C1 segment of cervical spinal cord (tissue), 14 donors: ENCODE measurements at places on chromosomes 3 and 15.

GRCh38 chr3:150626148-150626930 lies 23.2 kb downstream of the SELENOT start:
- DNase-seq = no peak

DNA sequence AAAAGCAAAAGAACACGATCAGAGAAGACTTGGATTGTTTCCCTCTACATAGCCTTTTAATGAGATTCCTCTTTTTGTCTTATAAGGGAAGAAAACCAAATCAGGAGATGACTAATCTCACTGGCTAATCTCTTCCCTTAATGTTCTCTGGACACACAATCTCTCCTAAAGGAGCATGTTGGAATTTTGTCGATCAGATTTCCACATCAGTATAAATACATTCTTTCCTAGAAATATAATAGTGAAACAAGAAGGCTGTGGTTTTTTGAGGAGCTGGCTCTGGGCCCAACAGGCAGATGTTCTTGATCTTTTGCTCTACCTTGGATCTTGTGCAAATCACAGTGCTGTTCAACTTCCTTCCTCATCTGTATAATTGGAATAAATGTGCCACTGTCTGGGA lies 94.0 kb downstream of the GTPBP8 start:
- no peak for DNase-seq

DNA sequence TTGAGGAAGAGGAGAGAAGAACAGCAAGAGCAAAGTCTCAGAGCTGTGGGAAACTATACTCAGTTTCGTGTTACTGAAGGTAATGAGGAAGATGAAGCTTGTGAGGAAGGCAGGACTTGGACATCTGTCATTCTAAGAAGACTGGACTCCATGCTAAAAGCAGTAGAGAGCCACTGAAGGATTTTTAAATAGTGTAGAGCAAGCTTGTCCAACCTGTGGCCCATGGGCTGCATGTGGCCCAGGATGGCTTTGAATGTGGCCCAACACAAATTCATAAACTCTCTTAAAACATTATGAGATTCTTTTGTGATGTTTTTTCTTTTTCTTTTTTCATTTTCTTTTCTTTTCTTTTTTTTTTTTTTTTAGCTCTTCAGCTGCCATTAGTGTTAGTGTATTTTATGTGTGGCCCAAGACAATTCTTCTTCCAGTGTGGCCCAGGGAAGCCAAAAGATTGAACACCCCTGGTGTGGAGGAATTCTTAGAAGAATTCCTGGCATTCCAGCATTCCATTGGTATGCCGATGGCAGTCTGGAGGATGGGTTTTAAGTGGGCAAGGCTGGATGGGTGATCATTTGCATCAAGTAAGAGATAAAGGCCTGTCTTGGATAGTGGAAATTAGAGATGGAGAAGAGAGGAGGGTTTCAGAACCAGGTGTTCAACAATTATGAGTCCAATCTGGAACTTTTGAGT lies 6.9 kb upstream of the NFKBIZ start:
- DNase-seq = no peak

GRCh38 chr15:92391640-92392039 lies 2.0 kb upstream of the ST8SIA2 start:
- no peak for DNase-seq

DNA sequence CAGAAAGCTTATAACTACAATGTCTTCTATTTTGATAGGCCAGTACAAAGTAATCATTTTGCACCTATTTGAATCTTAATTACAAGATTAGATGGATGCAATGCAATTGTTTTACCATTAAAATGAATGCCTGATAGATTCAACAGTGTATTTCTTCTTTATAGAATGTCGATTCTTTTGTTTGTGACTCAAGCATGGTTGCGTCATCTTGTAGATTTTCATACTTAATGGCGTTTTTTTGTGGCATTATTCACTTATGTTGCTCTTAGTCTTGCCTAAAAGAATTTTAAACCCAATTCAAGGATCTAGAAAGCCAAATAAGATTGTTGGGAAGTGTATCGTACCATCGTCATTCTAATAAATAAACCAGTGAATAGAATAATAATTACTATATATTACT lies 21.4 kb downstream of the ZBTB38 start:
- no peak for DNase-seq

GRCh38 chr3:105118905-105119304 lies 247.8 kb upstream of the ALCAM start:
- DNase-seq = no peak

DNA sequence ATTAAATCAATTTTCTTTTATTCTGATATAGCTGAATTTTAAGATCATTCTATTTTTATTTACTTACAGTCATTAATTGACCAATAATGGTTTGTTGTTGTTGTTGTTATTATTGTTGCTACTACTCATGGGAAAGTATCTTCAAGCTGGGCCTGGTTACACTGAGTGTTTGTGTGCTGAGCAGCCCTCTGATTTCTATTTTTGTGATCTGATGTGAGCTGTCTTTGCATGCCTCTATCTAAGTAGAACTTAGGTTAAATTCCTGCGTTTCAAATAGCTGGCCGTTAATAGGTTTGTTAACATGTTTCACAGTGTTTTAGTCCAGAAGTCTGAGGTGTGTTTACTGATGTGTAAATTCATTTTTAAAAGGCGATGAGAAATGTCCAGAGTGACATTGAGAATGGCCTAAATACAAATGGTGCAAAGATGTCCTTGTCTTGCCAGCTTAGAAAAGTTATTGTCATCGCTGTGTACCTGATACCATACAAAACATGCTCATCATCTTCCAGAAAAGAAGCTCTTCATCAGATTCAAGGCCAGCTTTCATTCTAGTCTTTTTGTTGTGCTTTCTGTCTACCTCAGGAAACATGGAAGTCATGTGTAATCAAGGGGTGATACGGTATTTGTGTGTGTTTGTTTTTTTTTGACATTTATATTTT lies 15.8 kb downstream of the ARIH2 start:
- no peak for DNase-seq

- peak; percentile 55 for DNase-seq
These were observed 136.0 kb upstream of the CCDC54 start for GRCh38 chr3:107241217-107241616.

GRCh38 chr3:177055605-177056571 lies 141.4 kb downstream of the TBL1XR1 start:
- no peak for DNase-seq

DNA sequence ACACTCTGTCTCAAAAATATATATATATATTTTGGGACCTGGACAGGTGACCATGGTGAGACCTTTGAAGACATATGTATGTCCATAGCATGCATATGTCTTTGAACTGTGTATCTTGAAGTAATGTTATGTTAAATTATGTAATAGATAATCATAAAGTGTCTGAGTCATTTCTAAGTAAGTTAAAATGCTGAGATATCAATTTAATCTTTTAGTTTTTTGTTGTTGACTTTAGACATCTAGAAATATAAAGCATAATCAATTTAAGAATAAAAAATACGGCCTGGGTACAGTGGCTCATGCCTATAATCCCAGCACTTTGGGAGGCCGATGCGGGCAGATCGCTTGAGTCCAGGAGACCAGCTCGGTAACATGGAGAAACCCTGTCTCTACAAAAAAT lies 12.7 kb upstream of the SETD2 start:
- DNase-seq = no peak

- DNase-seq = no peak
These were observed 22.7 kb upstream of the ZBTB20 start for GRCh38 chr3:115169808-115170207.

GRCh38 chr15:43516185-43516584 lies 1.2 kb upstream of the MAP1A start:
- peak; percentile 23 for DNase-seq

DNA sequence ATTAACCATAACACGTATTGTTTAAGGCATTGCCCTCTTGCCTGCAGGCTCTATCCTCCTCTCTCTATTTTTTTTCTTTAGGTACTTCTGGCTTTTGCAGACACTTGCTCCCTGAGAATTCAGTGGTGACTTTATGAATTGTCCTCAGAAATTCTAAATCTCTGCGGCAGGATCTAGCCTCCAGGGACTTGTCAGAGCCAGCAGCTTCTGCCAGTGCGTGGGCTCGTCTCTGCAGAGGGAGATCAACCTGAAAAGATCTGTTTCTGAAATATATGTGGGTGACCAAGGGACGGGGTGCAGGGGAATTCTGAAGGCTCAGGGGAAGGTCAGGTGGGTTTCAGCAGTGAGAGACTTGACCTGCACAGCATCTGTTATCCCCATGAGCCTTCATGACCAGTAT lies 326.1 kb upstream of the LRRFIP2 start:
- DNase-seq = no peak

- no peak for DNase-seq
These were observed 232.4 kb downstream of the NFKBIZ start for GRCh38 chr3:102081572-102082289.

- DNase-seq = no peak
These were observed 15.7 kb downstream of the C3orf52 start for GRCh38 chr3:112101916-112102315.

DNA sequence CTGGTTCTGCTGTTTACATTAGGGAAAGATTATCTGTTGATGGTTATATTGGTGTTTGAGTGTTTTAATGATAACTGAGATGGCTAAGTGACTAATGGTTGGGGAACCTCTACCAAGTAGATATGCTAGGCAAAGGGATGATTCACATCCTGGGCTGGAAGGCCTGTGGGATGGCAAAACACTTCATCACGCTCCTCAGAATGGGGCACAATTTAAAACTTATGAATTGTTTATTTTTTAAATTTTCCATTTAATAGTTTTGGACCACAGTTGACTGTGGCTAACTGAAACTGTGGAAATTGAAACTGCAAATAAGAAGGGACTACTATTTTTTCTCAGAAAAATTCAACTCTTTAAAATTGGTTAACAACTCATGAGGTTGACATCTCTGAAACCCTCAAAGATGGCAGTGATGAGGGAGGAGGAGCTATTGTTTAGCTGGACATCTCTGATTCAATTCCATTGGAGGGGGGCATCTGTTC lies 100.5 kb upstream of the ZBED2 start:
- DNase-seq = no peak

DNA sequence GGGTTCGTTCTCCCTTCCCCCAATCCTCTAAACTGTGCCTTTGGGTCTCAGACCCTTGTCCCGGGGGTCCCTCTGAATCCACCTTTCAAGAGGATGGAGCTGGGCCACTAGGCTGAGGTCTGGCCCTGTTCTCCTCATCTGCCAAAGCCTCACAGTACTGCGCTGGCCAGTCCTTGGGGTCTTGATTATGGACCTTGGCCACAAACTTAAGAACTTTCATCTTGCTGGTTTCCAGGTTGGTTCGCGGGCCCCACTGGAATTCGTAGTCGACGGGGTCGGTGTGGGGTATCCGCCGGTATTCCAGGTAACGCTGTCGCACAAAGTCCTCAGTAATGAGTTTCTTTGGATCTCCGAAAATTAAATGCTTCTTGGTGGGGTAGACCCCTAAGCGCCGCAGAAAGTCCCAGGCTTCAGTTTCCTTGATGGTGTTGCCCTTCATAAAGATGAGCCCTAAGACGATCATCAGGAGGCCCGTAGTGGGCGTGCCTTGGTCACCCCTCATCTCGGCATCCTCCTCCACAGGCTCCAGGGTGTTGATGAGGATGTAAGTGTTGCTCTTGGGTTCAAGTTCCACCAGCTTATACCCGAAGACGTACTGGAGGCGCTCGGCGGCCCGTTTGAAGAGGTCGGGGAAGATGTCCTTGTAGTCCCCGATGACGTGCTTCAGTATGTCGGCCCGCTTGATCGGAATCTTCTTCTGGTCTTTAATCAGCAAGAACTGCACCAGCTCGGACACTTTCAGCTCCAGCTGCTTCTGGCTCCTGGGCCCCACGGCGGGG lies 727 bp downstream of the NSMCE3 start:
- DNase-seq = no peak

- DNase-seq = no peak
These were observed 162.2 kb downstream of the ALCAM start for GRCh38 chr3:105528955-105529354.

GRCh38 chr15:60374628-60375081 lies 23.1 kb downstream of the ANXA2 start:
- DNase-seq = no peak

DNA sequence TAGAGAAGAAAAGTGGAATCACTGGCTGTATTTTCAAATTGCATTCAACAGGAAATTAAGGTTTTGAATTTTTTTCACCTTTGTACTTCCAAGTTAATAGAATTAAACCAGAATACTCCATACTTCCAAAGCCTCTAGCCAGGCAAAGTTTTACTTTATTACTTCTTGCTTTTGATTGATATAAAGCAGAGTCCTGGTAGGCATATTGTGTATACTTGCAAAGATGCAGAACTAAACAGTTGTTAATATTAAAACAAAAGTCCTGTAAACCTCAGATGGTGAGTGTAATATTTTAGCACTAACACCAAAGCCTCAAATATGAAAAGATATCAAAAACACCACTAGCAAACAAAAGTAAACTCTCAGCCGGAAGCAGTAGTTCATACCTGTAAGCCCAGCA lies 107.2 kb upstream of the C2CD4B start:
- no peak for DNase-seq

GRCh38 chr3:197520311-197521276 lies 35.2 kb downstream of the BDH1 start:
- DNase-seq = no peak

DNA sequence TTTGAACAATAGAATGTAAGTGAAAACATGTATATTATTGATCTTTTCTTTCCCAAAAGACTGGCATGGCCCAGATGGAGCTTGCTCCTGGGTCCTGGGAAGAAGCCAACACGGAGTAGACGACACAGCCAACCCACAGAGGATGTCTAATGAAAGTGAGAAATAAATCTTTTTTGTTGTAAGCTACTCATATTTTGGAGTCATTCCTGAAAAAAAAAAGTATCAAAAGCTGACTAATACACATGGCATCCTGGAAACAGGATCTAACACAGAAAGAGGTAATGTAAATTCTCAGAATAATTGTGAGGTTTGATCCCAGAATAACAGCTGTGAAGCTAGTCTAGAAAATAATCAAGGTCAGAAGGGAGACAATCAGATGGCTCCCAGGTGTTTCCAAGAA lies 12.6 kb upstream of the FRMD5 start:
- no peak for DNase-seq

DNA sequence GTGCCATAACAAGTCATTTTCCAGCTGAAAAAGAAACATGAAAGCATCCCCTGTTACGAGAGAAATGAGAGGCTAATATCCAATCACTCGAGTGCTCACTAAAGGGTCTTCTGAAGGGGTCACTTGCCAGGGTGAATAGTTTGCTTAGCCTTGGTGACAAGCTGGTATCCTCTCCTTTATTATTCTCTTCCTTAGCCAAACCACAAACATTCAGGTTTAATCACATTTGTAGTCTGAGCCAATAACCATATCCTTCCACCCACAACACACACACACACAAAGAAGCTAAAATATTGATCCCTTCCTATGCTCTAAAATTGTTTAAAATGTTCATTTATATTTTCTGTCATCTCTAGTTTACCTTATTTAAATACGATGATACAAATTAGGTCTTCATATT lies 240.5 kb upstream of the TMCO5A start:
- no peak for DNase-seq

DNA sequence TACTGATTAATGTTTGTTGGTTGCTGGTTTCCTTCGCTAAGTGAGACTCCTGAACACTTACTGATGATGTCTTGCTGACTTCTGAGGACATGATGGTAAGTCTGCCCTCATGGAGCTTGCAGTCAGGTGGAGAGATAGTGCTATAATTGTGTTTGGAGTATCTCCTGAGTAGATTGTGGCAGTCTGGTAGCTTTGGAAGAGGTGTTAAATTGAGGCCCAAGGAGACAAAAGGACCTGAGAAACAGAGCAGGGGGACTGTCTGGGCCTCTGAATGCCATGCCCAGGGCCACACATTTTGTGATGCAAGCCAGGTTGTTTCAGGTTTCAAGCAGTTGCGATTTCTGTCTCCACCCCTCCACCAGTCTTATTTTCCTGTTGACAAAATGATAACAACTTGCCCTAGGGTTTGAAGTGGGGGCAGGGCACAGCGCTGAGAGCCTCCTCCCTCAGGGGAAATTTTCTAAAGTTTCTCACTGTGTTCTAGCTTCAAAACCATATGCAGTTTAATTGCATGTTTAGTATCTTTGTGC lies 16.7 kb downstream of the SMAD3 start:
- no peak for DNase-seq
